ENCODE measurements at places on chromosomes 2 and 18.

GRCh38 chr2:200782251-200782650 lies 29.5 kb upstream of the BZW1 start:
- DNase-seq = no peak

DNA sequence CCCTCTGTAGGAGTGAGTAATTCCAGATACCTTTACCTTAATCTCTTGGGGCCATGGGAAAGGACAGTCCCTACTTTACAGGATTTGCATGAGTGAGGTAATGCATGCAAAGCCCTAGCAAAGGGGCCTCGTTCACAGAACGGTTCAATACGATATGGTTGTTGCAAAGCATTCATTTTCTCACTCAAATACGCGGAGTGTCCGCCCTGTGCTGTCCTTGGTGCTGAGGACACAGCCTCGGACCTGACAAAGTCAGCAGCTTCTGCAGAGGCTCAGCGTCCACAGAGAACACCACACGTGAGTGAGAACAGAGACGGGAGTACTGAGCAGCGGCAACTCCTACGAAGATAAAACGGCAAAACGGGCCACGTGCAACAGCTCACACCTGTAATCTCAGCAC lies 125.7 kb downstream of the EIPR1 start:
- no peak for DNase-seq

GRCh38 chr18:41324020-41324791 lies 630.8 kb upstream of the PIK3C3 start:
- DNase-seq = no peak

DNA sequence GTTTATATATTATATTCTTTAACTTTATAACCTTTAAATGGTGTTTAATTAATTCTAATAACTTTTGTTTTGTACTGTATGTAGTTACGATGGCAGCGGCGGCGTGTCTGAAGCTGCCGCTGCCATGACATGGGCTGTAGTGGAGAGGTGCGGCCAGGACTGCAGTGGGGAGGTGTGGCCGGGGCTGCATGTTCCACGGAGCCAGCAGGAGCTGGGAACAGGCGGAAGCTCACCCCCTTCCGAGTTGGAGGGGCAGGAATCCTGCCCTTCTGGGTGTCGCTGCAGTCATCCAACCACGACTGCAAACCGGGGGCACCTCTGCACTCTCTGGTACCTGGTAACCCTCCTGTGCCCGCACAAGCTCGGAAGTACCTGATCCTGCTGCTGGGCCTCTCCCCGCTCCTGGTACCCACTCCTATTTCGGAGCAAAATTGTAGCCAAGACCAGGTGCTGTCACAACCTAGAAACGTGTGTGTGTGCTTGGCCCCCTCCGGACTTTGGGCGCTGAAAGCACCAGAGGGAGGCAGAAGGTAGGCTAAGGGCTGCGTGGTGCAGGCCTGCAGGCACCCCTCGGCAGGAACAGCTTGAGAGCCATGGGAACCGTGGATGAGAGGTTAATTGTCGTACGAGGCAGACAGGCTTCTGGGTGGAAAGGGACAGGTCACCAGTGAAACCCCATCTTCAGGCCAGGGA lies 1329.7 kb upstream of the SLC39A10 start:
- DNase-seq = no peak

- DNase-seq = no peak
These were observed 462.4 kb upstream of the ACVR2A start for GRCh38 chr2:147382322-147382948.

DNA sequence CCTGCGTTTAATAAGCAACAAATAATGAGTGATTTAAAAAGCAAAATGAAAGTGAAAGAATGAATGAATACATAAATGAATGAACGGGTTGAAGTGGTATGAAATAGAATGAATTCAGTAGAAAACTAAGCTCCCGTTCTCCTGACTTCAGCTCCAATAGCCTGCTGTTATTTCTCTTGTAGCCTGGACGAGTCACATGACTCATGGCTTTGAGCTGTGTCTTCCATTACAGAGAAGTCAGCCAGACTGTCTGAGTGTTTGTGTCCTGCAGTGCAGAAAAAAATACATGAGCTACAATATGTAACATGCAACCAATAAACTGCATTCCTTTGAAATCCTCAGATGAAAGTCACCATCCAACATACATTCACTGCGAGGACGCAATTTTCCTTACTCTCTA lies 21.2 kb downstream of the SCG2 start:
- no peak for DNase-seq

GRCh38 chr2:6730649-6731532 lies 134.8 kb downstream of the CMPK2 start:
- no peak for DNase-seq

GRCh38 chr2:230865307-230865765 lies 594 bp downstream of the ITM2C start:
- DNase-seq = no peak

- no peak for DNase-seq
These were observed 763.0 kb upstream of the ACVR2A start for GRCh38 chr2:147081831-147082230.

- no peak for DNase-seq
These were observed 178.6 kb upstream of the CREB1 start for GRCh38 chr2:207351171-207351570.

DNA sequence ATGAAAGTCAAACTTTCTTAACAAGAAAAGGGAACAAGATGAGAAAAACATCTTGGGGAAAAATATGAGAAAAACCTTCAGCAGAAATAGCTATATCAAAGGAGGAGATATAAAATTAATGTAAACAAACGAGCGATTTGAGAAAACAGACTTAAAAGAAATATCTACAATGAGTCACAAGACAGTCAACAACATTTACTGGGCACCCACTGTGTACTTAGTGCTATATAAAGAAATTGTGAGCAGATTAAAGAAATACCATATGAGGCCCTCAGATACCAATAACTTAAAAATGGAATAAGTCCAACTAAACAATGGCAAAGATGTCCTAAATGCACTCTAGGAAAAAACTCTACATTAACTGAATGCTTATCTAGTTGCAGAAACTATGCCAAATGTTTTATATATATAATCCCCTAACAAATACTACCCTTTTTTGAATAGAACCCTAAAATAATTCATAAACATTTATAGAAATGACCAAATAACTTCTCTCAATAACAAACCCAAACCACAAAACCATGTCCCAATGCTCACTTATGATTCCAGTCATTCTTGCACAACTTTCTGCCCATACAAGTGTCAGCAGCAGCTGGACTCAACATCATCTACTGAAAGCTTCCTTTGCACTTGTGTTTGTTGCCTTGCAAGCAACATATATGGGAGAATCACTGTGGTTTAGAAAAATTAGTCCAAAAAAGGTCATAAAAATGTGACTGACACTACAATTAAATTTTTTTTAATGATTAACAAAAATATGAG lies 83.5 kb downstream of the COBLL1 start:
- no peak for DNase-seq

GRCh38 chr2:102139851-102140250 lies 2.7 kb upstream of the IL1R1 start:
- no peak for DNase-seq

GRCh38 chr2:67650291-67651133 lies 253.4 kb downstream of the ETAA1 start:
- no peak for DNase-seq

- no peak for DNase-seq
These were observed 29.4 kb upstream of the GMPPA start for GRCh38 chr2:219469186-219469724.

DNA sequence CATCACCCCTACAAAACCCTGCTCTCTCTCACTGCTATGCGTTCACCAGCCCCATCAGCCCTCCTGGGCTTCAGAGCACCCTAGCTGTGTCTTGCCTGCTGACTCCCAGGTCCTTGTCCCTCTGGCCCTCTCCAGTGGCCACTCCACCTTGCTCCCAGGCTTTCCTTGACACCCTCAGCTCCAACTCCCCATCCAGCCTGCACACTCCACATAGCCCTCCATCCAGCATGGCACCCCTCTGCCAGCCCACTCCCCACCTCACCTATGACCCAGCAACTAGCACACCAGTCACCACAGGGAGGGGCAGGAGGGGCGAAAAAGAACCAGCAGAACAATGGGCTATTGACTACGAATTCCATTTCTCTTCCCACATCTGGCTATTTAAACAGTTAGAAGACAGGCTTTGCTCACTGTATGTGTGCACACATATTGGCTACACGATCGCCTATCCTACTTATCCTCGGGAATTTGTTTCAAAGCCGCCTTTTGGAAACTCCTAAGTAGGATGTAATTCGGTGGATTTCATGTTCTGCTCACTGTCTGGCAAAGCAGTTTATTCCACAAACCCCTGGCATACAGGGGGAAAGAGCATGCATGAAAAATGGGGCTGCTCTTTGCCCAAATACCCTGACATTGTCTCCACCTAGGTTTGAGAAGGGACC lies 195.3 kb downstream of the SMAD2 start:
- DNase-seq = no peak

GRCh38 chr18:48476550-48476917 lies 62.3 kb upstream of the CTIF start:
- DNase-seq = no peak
